ENCODE measurements at places on chromosomes 2 and 18.

- H3K36me3 ChIP-seq: peaks cover 11% of the 10 kb centered on the region
- H3K27me3 ChIP-seq: peaks cover 2% of the 10 kb centered on the region
- no peak overlapping the region for H3K27ac ChIP-seq
- H3K4me3 ChIP-seq: no peak overlapping the region
- H3K4me1 ChIP-seq: no peaks in the 10 kb centered on the region
These were observed 433.8 kb upstream of the ID2 start for GRCh38 chr2:8247905-8248622.

- peaks cover 6% of the 10 kb centered on the region for H3K36me3 ChIP-seq
- DNase-seq: no peak
- H3K4me3 ChIP-seq: no peak overlapping the region
- H3K4me1 ChIP-seq: peaks cover 29% of the 10 kb centered on the region
- no peak overlapping the region for H3K27ac ChIP-seq
These were observed 53.6 kb upstream of the GRHL1 start for GRCh38 chr2:9897846-9898245.

DNA sequence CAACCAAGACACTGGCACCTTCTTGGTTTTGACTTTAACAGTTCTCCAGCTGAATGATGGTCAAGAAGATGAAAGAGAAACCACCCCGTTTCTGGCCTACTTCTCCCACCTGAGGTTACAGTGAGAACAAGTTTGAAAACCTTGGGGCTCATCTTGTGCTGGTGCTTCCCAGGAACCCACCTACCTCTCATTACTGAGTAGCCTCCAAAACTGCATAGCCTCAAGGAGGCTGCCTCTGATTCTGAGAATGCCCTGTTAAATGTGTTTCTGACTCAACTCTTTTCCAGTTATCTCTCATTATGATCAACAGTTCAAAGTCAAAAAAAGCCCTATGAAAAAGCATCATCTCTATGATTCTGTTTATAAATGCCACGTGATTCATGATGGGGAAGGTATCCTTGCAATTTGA is 121.9 kb downstream of the CACNB4 start:
- no peak for DNase-seq
- H3K4me1 ChIP-seq: peaks cover 7% of the 10 kb centered on the region
- H3K4me3 ChIP-seq: no peak overlapping the region
- no peak overlapping the region for H3K27ac ChIP-seq

DNA sequence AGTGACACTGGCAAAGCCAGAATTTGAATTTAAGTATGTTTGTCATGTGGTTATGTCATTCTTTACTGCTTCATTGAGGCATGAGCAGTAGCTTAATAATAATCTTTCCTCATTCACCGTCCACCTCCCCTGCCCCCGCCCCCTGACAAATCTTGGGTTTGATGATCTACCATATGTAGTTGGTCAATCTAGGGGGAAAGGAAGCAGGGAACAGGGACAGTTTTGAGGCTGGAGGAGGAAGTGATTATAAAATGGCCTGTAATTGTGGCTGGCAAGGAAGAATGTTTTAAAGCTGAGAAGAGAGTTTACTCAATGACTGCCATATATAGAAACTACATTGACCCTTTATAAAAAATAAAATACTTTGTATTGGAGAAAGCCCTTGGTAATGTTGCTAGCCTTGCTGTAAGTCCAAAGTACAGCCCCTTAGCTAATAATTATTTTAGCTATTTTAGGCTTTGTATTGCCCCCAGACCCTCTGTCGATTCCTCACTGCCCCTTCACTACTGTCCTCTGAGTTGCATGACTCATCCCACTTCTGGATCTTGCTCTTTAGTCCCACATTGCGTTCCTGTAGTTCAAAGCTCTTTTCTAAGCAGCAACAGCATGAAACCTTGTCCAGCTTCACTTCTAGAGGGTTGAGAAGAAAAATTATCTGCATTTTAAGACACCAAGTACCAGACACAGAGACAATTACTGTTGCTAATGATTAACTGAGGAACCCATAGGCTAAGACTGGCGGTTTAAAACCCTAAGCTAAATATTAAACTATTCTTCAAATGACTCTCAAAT is 38.4 kb downstream of the PELI1 start:
- H3K27me3 ChIP-seq: no peaks in the 10 kb centered on the region
- no peak overlapping the region for H3K4me3 ChIP-seq
- peaks cover 59% of the 10 kb centered on the region for H3K36me3 ChIP-seq
- peaks cover 48% of the 10 kb centered on the region for H3K4me1 ChIP-seq

GRCh38 chr18:79585395-79586370 is 93.9 kb upstream of the CTDP1 start:
- no peak for DNase-seq
- H3K27ac ChIP-seq: no peak overlapping the region
- peaks cover 4% of the 10 kb centered on the region for H3K4me1 ChIP-seq
- no peaks in the 10 kb centered on the region for H3K36me3 ChIP-seq
- no peak overlapping the region for H3K4me3 ChIP-seq

GRCh38 chr2:46435353-46435752 is 44.0 kb upstream of the TMEM247 start:
- H3K27ac ChIP-seq: no peak overlapping the region
- no peak overlapping the region for H3K4me3 ChIP-seq
- peaks cover 3% of the 10 kb centered on the region for H3K27me3 ChIP-seq
- H3K36me3 ChIP-seq: no peaks in the 10 kb centered on the region

DNA sequence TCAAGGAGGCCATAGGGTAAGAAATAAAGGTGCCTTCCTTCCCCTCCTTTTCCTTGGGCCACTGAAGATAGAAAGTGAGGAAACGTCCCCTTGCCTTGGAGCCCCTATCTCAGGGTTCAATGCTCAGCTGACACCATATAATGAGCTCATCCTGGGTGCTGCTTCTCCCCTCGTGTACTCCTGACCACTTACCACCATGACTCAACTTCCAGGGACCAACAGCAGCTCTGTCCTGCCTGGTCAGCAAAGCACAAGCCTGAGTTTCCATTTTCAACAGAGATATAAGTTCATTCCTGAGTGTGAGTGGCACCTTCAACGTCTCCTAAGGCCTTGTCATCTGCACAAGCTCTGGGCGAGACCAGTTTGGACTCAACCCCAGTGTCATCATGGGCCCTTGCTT is 151.2 kb downstream of the CAPN13 start:
- no peaks in the 10 kb centered on the region for H3K36me3 ChIP-seq
- H3K4me1 ChIP-seq: no peaks in the 10 kb centered on the region
- H3K27ac ChIP-seq: no peak overlapping the region
- no peak overlapping the region for H3K4me3 ChIP-seq
- peaks cover 2% of the 10 kb centered on the region for H3K27me3 ChIP-seq

DNA sequence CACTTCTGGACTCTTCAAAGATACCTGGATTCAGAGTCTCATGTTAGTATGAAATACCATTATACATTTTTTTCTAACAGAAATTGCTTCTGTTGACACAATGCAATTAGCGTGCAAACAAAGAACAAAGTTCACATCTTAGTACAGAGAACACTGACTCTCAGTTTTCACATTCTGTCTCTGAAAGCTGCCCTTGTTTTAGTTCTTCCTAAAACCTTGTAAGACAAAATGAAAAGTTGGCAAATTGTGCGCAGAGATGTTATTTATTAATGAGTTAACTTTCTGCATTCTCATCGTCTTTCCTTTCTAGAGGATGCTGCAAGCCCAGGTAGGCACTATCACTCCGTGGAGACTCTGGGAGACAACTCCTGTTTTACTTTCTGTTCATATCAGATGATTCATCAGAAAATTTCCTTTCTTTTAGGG is 377.3 kb upstream of the POU3F3 start:
- H3K36me3 ChIP-seq: no peaks in the 10 kb centered on the region
- H3K4me3 ChIP-seq: no peak overlapping the region
- H3K27me3 ChIP-seq: peaks cover 2% of the 10 kb centered on the region
- H3K27ac ChIP-seq: no peak overlapping the region
- no peak for DNase-seq

DNA sequence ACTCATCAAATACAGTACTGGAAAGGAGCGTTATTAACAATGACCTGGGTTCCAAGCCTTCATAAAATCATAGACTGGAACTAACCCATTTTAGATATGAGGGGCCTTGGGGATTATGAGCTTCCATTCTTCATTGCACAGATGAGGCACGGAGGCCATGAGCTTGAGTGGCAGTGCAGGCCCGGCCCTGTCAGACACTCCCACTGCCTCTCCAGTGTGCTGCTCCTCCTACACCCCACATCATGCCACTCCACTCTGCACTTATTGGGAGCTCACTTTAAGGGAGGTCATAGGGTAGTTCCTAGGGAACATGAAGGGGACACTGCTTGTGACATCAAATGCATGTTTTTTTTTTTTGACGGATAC is 77.9 kb downstream of the TSN start:
- no peak for DNase-seq
- H3K4me1 ChIP-seq: no peaks in the 10 kb centered on the region
- no peak overlapping the region for H3K4me3 ChIP-seq
- H3K36me3 ChIP-seq: no peaks in the 10 kb centered on the region
- H3K27me3 ChIP-seq: peaks cover 1% of the 10 kb centered on the region

DNA sequence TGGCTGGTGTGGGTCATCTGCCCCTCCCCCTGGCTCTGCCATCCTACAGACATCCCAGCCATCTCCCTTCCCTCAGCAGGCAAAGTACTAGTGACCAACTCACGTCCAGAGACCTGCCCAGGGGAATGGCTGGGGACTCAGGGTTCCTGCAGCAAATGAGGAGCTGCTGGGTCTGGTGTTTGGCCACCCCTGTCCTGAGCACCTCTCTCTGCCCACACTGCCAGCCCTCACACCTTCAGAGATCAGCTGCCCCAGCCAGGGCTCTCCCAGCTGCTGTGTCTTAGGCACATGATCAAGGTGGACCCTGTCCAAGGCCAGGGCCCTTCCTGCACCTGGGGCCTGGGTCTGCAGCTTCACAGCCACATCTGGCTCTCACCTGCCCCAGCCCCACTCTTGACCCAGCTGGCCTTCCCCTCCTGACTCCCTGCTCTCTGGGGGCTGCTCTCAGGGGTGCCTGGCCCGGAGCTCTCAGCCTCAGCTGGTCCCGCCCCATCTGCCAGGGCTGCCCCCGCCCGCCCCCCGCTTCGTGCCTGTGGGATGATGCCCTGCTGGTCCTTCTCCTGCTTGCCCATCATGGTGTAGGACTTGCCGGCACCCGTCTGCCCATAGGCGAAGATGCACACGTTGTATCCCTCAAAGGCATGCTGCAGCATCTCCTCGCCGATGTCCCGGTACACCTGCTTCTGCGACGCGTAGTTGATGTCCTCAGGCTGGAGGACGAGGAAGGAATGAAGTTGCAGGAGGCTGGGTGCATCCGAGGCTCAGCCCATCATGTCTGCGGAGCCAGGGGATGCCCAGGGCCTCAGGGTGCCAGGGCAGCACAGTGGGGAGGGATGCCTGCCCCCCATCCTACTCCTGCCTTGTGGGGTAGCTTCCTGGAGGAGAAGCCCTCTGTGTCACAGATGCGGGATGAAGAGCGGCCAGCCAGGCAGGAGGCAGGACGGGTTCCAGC is 32.2 kb downstream of the KIF1A start:
- no peak overlapping the region for H3K4me3 ChIP-seq
- H3K4me1 ChIP-seq: no peaks in the 10 kb centered on the region
- no peak overlapping the region for H3K27ac ChIP-seq
- no peak for DNase-seq
- no peaks in the 10 kb centered on the region for H3K27me3 ChIP-seq

DNA sequence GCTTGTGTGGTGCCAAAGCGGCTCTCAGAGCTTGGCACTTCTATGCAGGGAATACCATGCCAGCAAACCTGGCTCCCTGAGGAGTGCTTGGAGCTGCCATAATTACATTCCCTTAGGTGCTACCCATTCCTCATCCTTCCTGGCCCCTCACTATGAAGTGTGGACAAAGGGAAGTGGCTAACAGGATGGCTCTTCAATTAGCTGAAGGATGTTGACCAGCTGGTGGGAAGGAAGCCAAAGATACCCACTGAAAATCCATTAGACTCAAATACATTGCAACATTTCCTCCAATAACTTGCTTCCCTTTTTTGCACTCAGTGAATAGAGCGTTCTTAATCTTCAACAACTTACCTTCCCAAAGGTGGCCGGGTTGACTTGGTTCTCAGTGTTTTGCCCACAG is 8.5 kb downstream of the RFX8 start:
- no peak overlapping the region for H3K27ac ChIP-seq
- H3K4me1 ChIP-seq: peaks cover 10% of the 10 kb centered on the region
- H3K27me3 ChIP-seq: no peaks in the 10 kb centered on the region

DNA sequence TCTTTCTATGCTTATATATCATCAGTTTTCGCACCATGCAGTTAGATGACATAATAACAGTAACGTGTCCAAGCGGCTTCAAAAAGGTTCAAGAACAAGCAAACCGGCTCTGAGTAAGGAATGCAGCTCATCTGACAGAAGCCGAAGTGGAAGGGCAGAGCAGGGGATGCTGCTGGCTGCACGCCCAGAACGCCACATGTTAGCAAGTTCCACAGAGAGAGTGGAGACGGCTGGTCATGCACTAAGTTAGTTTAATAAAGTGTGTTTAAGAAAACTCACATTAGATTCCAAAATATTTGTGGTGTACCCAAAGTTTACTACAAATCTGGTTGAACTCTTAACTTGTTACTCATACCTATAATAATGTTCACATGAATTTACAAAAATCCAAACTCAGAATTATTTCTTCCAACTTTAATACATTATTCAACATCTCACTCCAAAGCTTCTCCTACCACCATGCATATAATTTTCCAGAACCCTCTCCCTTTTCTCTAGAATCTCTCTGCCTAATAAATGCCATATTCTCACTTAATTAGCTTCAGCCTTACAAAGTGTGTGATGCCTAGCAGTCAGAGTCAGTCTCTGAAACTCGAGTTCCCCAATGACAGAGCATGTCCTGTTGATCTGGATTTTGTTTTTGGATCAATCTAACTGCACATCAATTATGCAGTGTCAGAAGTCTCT is 170.0 kb downstream of the DNAH7 start:
- no peaks in the 10 kb centered on the region for H3K36me3 ChIP-seq
- no peak overlapping the region for H3K4me3 ChIP-seq
- no peaks in the 10 kb centered on the region for H3K4me1 ChIP-seq
- no peak overlapping the region for H3K27ac ChIP-seq
- peaks cover 6% of the 10 kb centered on the region for H3K27me3 ChIP-seq
- no peak for DNase-seq

GRCh38 chr2:171346723-171347557 is 86.8 kb downstream of the METTL8 start:
- peaks cover 15% of the 10 kb centered on the region for H3K4me1 ChIP-seq
- peak overlapping the region; percentile 25 for H3K27ac ChIP-seq
- H3K36me3 ChIP-seq: peaks cover 2% of the 10 kb centered on the region
- H3K27me3 ChIP-seq: no peaks in the 10 kb centered on the region
- DNase-seq: no peak
- no peak overlapping the region for H3K4me3 ChIP-seq

GRCh38 chr18:6876641-6877041 is 147.1 kb downstream of the ARHGAP28 start:
- H3K36me3 ChIP-seq: no peaks in the 10 kb centered on the region
- H3K4me3 ChIP-seq: no peak overlapping the region
- no peaks in the 10 kb centered on the region for H3K4me1 ChIP-seq
- H3K27me3 ChIP-seq: no peaks in the 10 kb centered on the region
- H3K27ac ChIP-seq: no peak overlapping the region
- DNase-seq: no peak

GRCh38 chr2:227597036-227597435 is 1.7 kb upstream of the SCYGR2 start:
- H3K27me3 ChIP-seq: peaks cover 17% of the 10 kb centered on the region
- no peak for DNase-seq
- H3K4me1 ChIP-seq: peaks cover 15% of the 10 kb centered on the region
- H3K36me3 ChIP-seq: no peaks in the 10 kb centered on the region

- H3K36me3 ChIP-seq: peaks cover 2% of the 10 kb centered on the region
- no peak overlapping the region for H3K27ac ChIP-seq
- H3K4me3 ChIP-seq: no peak overlapping the region
- H3K4me1 ChIP-seq: peaks cover 4% of the 10 kb centered on the region
These were observed 32.1 kb upstream of the DOCK10 start for GRCh38 chr2:225074366-225074765.

Measured in activated CD4-positive, alpha-beta T cell treated with anti-CD3 and anti-CD28 coated beads, Interleukin-2, amount 10 ng/mL, durations not matched to agents 7 days and 5 days (primary cell).